ENCODE measurements at places on chromosomes 1 and 21. TPM values are rescaled to one million over a fixed set of nuclear protein-coding genes. Genes with fewer than 3 reads are reported as not detected.

GRCh38 chr1:175817445-175817844 is 74.0 kb upstream of the TNR start:
- no peak for DNase-seq

GRCh38 chr1:38555130-38555529 is 304.4 kb downstream of the RRAGC start:
- no peak for DNase-seq

GRCh38 chr1:150560011-150560438 is 10.8 kb downstream of the ADAMTSL4 start:
- no peak for DNase-seq

The ANKRD65 gene
- total RNA-seq: 0.54 TPM

DNA sequence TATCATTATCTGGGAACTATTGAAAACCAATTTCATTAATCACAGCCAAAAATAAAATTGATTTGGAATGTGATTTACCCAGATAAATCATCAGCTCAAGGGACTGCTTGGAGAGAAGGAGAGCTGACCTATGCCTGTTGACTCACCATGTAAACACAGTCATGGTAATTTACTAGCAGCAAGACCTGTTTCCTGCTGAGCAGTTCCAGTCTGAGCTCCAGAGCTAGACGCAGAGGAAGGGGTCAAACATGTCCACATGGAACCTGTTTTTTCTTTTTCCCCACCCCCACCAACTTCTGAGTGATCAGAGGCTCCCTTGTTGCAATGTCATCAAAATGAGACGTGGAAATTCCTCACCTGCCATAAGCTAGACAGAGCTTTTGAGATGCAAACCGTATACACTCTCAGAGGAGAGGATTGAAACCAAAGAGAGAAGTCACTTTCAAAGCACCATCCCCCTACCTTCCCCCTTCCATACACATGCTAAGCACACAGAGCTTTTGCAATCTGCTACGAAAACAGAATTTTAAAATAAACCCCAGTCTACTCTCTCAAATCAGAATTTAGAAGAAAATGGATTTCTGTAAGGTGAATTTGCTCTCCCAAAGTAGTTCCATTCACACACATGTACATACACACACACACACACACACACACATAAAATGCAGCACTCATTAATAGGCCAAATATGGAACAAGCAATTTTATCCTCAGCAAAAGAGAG is 55.9 kb upstream of the PTGFRN start:
- DNase-seq: no peak

DNA sequence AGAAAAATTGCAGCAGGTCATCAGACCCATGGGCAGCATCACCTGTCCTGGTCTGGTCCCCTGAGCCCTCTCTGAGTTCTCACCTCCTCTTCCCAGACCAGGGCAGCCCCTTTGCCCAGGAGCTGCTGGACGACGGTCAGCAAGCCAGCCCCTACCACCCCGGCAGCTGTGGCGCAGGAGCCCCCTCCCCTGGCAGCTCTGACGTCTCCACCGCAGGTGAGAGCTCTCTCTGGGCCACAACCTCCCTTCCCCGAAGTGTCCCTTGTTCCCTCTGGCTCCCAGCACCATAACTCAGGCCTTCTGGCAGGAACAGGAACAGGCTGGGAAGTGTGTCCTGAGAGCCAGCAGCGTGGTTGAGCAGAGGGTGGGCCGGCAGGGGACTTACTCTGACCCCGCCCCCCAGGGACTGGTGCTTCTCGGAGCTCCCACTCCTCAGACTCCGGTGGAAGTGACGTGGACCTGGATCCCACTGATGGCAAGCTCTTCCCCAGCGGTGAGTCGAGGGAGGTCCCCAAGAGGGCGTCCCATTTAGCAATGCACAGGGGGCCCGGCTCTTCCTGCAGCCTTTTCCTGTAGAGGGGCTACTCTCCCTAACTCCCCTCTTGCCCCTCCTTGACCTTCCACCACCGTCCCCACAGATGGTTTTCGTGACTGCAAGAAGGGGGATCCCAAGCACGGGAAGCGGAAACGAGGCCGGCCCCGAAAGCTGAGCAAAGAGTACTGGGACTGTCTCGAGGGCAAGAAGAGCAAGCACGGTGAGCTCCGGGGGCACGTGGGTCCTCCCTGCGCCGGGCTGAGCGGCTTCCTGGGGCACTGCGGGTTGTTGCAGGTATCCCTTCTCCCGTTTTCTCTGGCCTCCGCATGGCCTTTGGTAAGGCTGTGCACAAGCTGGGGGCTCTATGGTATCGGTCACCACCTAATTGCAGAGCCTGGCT is 2.4 kb downstream of the ELF3 start:
- DNase-seq: no peak

The CLEC20A gene
- total RNA-seq: 0.54 TPM

- DNase-seq: no peak
Measured at GRCh38 chr1:8411803-8412182, 93.9 kb downstream of the SLC45A1 start.
